Activated CD4-positive, alpha-beta T cell treated with anti-CD3 and anti-CD28 coated beads, Interleukin-2, amount 10 ng/mL, durations not matched to agents 24 days and 14 days (primary cell): ENCODE measurements at places on chromosomes 11 and 22.

DNA sequence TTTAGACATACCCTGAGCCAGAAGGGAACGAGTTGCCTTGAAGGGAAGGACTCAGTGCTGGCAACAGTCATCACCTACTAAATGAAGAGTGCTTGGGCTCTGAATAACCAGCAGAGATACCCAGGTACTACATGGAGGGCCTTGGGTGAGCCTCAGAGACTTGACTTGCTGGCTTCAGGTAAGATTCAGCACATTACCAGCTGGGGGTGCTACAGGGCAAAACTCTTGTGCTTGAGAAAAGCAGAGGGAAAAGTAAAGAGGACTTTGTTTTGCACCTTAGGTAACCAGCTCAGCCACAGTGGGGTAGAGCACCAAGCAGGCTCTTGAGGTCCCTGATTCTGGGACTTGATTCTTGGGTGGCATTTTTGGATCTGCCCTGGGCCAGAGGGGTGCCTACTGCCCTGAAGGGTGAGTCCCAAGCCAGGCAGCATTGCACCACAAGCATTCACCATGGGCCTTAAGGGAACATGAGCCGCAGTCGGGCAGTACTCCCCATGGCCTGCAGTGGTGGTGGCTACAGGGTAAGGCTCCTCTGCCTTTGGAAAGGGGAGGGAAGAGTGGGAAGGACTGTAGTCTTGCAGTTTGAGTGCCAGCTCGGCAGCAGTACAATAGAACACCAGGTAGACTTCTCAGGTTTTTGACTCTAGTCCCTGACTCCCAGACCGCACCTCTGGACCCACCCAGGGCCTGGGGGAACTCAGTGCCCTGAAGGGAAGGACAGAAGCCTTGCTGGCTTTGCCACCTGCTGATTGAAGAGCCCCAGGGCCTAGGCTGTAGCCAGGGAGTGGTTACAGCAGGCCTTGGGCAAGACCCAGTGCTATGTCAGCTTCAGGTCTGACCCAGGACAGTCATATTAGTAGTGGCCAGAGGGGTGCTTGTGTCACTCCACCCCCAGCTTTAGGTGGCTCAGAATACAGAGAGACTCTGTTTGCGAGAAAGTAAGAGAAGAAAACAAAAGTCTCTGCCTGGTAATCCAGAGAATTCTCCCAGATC lies 22.7 kb upstream of the PLEKHA7 start:
- DNase-seq, result no peak

GRCh38 chr11:84211896-84212295 lies 925.7 kb upstream of the CCDC90B start:
- no peak for DNase-seq

- no peak for DNase-seq
Measured at GRCh38 chr11:64874308-64875240, 3.8 kb downstream of the EHD1 start.

DNA sequence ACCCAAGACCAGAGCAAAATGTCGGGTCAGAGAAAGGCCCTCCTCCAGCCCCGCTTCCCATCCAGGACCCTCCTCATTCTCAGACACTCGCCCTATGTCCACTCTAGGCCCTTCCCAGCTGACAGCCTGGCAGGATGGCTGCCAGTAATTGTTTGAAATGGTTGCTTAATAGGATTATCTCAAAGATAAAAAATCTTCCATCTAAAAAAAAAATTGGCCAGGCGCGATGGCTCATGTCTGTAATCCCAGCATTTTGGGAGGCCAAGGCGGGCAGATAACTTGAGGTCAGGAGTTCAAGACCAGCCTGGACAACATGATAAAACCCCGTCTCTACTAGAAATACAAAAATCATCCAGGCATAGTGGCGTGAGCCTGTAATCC lies 32.4 kb downstream of the SCGB1A1 start:
- DNase-seq, result no peak

DNA sequence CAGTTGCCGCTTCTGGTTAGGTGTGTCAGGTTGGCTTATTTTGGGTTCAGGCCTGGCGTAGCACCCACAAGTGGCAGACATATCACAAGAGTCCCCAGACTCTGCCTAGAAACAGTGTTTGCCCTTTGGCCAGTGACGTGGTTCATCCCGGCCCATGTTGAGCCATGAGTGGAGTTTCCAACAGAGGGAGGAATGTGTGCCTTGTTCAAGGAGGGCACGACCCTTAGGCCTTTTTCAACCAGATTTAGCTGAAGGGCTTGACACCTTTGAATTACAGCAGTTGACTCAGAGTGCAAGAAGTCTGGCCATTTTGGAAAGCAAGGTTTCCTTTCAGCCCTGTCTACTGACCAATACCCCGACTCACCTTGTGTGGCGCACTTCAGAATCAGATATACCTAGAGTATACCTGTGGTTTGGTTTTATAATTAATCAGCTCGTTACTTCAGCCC lies 15.1 kb upstream of the AIFM3 start:
- no peak for DNase-seq
